ENCODE measurements at places on chromosomes 1 and 21. TPM values are rescaled to one million over a fixed set of nuclear protein-coding genes. Genes with fewer than 3 reads are reported as not detected.

The KIF14 gene
- 0.12 TPM for total RNA-seq

The LCE6A gene
- not detected for total RNA-seq

DNA sequence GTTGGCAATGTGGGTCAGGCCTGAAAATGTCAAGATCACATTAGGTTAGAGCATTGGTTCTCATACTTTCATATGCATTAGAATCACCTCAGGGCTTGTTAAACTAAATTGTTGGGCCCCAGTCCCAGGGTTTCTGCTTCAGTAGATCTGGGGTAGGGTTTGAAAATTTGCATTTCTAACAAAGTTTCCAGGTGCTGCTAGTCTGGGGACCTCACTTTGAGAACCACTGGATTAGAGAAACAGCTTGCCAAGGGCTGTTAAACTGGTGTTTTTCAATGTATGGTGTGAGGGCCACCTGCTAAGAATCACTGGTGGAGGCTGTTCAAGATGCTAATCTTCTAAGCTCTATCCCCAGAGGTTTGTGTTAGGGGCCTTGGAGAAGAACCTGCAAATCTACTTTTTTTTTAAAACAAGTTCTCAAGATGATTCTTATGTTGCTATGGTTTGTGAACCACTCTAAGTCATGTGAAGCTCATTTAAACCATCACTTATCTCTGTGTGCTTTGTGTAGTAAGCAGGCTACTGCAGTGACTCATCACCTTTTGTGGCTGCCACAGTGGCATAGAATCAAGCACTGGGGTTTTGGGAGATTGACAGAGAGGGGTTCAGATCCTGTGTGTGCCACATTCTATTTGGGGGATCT lies 152.2 kb downstream of the S1PR1 start:
- no peak for DNase-seq

DNA sequence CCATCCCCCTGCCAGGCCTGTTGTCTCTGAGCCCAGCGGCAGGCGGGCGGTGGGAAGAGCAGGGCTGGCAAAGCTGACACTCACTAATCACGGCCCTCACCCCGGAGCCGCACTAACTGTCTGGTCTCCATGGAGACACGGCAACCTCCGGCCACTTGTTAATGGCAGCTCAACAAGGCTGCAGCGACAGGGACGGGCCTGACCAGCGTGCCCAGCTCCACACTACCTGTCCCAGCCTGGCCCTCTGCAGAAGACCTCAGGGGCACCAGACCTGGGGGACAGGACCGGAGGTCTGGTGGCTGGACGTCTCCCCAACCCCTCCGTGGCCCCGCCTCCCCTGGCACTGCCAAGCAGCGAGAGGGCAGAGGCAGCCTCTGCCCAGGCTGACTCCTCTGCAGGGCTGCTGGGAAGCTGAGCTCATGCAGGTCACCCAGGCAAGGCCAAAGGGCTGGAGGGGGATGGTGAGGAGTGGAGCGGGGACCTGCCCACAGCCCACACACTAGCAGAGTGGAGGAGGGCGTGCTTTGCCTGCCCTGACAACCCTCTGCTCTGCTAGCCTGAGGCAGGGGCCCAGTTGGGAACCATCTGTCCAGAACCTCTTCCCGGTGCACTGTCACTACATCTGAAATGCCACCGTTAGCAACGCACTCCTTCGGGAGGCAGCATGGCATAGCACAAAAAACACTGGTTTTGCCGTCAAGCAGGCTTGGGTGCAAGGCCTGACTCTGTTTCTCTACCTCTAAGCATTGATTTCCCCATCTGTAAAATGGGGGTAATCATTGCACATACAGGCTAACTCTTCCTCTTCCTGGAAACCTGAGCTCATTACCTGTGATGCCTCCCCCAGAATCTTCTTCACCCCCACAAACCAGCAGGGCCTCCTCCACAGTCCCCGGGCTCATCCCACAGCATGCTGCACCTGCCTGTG lies 29.6 kb upstream of the WASF2 start:
- DNase-seq: no peak

GRCh38 chr1:207034998-207035397 lies 2.4 kb upstream of the C1orf116 start:
- no peak for DNase-seq

- DNase-seq: no peak
These were observed 275.5 kb upstream of the RUNX1 start for GRCh38 chr21:35324372-35325220.

DNA sequence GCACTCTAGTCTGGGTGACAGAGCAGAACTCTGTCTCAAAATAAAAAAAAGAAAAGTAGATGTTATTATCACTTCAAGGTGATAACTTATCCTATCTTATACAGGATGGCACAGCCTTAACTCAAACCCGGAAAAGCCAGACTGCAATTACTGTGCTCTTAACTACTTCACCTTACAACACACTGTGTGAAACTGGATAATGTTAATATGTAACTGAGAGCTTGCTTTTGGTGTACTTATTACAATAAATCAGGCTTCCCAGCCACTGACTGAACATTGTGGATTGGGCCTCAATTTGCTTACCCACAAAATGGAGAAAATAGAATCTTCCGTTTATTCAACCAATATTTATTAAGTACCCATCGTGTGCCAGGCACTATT lies 1.4 kb downstream of the ORC1 start:
- DNase-seq: no peak

- peak; percentile 61 for DNase-seq
These were observed 14.9 kb downstream of the PDIK1L start for GRCh38 chr1:26126321-26127084.

DNA sequence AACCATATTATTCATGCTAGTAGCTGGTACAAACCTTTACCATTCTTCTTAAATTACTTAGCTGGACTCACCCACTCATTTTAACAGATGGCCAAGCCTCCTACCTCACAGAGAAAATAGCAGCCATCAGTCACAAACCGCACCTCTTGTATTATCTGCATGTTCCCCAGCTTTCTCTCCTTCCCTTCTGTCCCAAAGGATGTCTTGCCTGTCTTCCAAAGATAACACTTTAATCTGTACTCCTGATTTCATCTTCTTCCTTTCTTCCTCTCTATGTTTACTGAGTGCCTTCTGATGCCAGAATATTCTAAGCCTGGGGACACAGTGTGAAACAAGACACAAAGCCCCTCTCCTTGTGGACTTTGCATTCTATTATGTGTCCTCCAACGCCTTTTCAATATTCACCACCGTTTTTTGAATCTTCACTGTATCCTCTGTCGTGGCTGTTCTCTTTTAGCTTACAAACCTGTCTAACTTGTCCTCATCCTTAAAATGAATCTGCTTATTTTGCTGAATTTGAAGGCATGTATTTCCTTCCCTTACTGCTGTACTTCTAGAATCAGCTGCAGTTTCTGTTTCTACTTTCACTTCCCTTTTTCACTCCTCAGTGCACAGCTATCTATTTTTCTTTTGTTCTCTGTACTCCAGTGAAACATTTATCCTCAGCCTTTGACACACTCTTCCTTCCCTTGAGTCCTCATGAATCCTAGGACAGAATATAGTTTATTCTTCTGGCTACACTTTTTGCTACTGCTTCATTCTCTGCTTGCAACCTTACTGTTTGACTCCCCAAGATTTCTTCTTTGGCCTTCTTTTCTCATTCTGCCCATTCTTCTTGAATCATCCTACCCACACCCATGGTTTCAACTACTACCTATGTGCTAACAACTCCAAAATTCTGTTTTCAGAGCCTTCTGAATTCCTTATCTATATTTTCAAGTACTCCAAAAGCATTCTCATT lies 216.9 kb upstream of the SAMSN1 start:
- DNase-seq: no peak

GRCh38 chr1:20211511-20211931 lies 25.2 kb upstream of the PLA2G2C start:
- no peak for DNase-seq
